Stimulated activated CD4-positive, alpha-beta T cell treated with anti-CD3 and anti-CD28 coated beads, Interleukin-1b, Interleukin-23, amount 100 ng/mL, for 24 hours (primary cell): ENCODE measurements at places on chromosomes 13 and 19.
A peak's percentile ranks its signal among the peaks of the same experiment; 100 is the strongest.

DNA sequence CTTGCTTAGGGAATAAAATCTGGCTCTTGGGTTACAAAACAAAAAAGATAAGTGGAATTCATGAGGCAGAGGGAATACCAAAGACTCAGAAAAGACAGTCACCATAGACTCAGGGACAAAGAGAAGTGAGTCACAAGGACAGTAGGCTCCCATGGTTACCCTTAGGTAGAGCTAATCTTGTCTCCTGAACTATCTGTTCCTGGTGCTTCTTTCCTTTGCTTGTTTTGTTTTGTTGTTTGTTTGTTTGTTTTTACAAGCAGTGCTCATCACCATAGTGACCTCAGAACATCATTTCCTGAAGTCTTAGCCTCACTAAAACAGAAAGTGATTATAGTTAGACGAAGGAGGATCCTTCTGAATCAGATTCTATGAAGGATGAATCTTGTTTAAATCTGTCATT lies 142.3 kb upstream of the SOX21 start:
- DNase-seq, result no peak

DNA sequence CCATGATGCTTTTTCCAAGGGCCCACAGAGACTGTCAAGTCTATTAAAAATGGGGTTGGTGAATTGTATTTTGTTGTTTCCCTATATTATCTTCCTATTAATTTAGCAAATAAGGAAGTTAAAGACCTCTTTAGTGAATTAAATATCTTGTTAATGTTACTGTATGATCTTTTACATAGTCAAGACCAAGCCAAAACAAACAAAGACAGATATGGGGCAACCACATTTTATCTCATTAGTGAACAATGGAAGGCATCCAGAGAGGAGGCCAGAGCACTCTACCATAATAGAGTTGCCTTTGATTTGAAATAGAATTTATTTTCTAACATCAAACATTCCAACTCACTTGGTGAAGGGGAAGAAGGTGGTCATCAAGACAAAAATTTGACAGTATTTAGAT lies 169.4 kb downstream of the B3GLCT start:
- no peak for DNase-seq

- DNase-seq, result no peak
Measured at GRCh38 chr19:34534206-34534605, 52.6 kb downstream of the WTIP start.

GRCh38 chr13:26025771-26026170 lies 26.0 kb downstream of the SHISA2 start:
- DNase-seq, result no peak

GRCh38 chr13:58882516-58882915 lies 1251.0 kb downstream of the PCDH17 start:
- DNase-seq, result no peak

DNA sequence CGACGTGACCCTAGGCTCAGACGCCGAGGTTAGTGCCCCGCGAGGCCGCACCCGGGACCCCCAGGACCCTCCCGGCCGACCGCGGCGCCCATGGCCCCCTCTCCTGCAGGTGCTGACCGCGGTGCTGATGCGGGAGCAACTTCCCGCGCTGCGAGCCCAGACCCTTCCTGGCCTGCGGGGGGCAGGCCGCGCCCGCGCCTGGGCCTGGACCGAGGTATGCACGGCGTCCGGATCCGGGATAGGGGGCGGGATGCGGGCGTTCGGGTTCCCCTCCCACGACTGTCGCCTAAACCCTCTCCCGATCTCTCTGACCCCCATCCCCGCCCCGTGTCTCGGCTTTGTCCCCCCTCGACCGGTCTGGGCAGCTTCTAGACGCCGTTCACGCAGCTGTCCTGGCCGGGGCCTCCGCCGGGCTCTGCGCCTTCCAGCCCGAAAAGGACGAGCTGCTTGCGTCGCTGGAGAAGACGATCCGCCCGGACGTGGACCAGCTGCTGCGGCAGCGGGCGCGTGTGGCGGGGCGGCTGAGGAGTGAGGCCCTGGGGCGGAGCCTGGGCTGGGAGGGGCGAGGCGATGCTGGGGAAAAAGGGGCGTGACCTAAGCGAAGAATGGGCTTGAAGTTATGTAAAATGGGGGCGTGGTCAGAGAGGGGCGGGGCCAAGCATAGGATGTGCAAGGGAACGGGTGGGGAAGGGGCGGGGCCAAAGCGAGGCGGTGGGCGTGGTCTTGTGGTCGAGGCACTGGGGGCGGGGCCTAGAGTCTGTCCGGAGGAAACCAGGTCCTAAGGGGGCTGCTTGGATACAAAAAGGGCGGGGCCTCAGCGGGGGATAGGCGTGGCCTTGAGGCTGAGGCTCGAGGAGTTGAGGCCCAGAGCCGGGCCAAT lies 16.0 kb upstream of the COLGALT1 start:
- DNase-seq, result peak; percentile 94

DNA sequence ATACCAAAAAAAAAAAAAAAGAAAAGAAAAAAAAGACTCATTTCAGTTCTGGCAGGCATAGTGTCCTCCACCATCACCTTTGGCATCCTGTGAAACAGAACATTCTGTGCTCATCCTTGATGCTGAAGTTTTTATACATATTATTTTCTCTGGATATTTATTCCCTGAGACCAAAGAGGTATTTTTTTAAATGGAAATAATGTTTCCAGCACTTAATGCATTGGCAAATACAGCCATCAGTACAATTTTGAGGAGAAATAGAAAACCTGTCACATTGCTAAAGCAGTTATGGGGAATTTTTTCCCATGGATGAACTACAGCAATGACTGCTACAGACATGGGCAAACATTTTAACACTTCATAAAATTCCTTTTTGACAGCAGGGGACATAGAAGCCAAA lies 312.4 kb downstream of the DNAJC15 start:
- no peak for DNase-seq
